NCI-H526 treated with DMSO at 0.1 percent for 48 hours (cell line): ENCODE measurements at places on chromosomes 7 and 10.
A peak's percentile ranks its signal among the peaks of the same experiment; 100 is the strongest.

DNA sequence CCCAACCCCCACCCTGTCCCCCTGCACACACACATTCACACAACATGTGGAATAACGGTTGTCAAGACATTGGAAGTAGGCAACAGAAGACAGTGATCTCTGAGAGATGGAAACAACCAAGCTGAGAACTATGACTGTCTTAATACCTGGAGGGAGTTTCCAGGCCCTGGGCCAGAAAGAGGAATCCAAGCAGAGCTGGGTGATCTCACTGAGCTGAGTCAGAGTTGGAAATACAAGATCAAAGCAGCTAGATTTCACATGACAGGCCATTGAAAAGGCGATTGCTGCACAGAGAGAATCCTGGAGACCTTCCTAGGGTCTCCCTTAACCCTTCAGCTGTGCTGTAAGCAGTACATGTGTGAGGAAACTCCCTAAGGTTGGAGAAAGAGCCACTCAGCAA is 165.8 kb upstream of the PRSS1 start:
- no peak for DNase-seq

- DNase-seq: no peak
Observed at GRCh38 chr10:5818894-5819293, 5.7 kb upstream of the GDI2 start.

DNA sequence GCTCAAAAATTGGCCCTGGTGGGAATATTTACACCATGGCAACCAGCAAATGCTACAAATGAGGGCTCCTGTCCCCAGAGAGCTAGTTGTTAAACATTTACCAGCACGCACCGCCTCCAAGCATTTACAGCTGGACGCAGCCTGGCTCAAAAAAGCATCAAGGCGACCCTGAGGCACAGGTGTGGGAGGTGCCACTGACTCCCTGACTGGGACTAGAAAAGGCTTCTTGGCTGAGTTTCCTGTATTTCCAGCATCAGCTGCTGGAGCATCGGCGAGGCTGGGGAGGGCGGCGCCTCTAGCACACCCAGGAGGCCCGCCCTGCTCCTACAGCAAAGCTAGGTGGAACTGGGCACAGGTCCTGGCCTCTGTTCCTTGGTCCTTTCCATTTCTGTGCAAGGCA is 43.5 kb upstream of the ZRANB1 start:
- no peak for DNase-seq

DNA sequence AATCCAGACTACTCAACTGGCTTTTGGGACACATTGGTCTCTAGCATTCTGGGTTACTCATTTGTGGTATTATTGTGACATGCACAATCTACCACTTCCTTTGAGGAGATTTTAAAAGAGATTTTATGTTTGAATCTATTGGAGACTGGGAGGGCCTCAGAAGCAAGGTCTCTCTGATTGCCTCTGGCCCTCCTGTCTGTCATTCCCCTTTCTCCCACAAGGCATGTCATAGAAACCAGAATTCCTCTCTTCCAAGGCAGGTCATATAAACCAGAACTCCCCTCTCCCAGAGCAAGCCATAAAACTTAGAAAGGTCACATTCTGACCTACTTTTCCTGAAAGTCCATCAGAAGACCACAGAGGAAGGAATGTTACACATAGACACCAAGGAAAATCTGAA is 777.7 kb downstream of the PHTF2 start:
- no peak for DNase-seq

DNA sequence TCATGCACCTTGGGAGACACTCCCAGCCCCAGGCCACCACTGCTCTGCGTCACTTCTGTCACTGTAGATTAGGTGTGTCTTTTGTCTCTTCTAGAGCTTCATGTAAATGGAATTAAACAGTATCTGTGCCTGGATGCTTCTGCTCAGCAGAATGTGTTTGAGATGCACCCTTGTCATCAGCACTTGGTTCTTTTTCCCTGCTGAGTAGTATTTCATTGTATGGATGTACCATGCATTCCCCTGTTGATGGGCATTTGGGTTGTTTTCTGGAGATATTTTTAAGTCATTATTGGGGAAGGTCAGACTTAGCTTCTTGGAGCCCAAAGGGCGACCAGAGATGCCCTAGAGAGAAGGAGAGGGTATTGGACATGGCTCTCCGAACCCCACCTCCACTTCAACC is 124.3 kb upstream of the MACROH2A2 start:
- no peak for DNase-seq

DNA sequence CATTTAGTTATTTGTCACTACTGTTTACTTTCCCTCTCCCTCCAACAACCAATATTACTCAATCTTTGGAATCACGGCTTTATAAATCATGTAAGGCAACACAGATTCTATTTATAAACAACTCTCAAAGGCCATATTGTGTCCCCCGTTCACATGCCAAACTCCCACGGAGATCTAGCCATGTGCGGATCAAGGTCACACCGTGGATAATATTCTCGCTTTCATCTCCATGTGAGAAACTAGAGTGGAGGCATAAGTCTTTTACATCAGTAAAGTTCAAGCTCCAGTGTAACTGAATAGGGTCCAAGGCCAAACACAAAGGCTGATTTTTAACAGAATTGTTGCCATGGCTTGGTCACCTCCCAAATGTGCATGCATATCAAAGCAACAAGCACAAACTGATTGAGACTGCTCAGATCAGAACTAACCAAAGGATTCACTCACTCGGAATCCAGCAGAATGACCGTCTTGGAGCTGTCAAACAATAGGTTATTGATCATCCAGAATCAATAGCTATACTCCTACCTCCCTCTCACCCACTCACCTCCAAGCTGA is 569.5 kb upstream of the LRRN3 start:
- DNase-seq: no peak

- no peak for DNase-seq
Observed at GRCh38 chr10:16809074-16809718, 8.0 kb downstream of the RSU1 start.

DNA sequence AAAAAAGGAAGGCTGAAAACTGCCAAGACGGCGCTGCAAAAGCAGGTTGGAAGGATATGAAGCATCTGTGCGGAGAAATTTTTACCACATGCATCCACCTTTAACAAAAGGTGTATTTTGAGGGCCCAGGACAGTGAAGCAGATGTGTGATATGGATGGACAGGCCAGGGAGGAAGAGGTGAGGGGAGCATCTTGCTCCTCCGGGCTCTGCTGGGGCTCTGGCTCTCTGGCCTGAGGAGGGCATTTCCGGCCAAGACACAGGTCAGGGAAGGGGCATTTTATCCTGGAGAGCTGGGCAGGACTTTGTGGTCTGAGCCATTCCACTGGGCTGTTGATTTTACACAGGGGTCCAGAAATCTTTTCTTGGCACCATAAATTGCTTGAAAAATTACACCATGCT is 175.1 kb downstream of the ZMYND11 start:
- DNase-seq: no peak

GRCh38 chr7:142614116-142614515 is 135.2 kb upstream of the PRSS1 start:
- DNase-seq: no peak

DNA sequence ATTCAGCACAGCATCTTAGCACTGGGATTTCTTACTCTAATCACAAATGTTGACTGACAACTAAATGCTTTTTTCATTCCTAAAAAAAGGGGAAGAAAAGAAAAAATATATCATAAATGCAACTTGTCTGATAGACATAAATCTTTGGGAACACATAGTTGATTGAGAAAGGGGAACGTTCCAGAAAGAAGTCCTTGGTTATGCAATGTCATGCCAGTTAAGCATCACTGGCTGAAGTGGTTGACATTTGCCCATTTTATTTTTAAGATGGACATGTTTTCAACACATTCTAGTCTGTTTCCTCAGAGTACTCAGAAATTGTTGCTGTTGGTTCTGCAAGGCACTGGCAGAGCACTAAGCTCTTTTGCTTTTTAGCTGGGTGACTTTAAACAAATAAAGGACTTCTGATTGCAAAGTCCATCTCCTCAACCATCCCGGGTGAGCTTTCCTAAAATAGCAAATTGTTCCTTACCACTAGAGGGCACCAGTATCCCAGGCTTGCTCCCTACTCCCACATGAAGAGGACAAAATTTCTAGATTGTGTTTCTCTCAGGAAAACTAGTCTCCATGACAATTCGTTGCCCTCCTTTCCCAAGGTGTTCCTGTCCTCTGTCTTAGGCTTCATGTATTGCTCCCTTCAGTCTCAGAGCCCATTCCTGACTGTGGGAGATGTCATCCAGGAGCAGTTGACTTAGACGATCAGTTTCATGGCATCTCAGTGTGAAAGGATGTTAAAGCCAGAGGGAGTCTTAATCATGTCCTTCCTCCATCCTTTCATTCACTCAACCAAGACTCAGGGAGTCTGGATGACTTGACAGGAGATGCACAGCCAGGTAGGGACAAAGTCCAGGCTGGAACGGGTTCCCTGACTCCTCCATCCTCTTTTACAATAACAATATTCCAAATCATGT is 23.9 kb downstream of the OPALIN start:
- peak; percentile 19 for DNase-seq

DNA sequence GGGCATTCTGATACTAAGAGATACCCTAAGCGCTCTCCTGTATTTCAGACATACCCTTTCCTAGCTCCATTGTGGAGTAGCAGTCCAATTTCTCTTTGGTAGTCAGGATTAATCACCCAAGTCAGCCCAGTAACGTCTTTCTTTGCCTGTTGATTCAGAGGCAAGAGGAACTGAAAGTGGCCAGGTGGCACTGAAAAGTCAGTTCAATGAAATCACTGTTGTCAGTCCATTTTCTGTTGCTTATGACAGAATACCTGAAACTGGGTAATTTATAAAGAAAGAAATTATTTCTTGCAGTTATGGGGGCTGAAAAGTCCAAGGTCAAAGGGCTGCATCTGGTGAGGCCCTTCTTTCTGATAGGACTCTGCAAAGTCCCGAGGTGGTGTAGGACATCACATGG is 40.2 kb downstream of the ANKRD61 start:
- no peak for DNase-seq

DNA sequence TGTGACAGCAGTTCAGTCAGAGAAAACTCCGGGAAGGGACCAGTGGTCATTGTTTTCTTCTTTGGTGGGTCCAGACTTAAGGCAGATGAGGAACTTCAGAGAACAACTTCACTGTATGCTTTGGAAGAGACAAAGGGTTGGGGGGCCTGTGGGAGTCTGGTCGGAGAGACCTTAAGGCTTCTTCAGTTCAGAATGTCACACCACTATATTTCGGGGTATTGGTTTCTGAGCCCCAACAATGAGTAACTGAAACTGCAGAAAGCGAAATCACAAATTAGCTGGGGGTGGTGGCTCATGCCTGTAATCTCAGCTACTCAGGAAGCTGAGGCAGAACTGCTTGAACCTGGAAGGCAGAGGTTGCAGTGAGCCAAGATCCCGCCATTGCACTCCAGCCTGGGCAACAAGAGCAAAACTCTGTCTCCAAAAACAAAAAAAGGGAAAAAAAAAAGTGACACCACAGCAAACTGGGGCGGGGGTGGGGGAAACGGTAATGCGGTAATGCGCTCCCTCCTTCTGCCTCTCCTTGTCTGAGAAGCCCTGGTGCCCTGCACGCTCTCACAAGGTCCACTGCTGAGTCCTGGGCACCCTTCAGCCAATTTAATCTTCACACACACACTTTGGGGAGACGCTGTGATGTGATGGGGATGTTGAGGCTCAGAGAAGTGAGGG is 2.2 kb upstream of the ADIRF start:
- no peak for DNase-seq

DNA sequence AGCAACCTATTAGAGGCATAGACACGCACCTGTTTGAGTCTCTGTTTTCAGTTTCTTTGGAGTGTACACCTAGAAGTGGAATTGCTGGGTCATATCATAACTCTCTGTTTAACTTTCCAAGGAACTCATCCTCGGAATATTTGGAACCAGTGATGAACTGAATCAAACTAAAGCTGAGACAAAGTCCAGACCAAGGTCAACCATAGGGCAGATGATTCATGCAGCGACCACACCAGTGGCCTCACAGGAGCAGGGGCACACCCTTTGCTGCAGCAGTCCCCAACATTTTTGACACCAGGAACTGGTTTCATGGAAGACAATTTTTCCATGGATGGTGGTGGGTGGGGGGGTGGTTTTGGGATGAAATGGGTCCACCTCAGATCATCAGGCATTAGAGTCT is 4.9 kb upstream of the OPTN start:
- no peak for DNase-seq

DNA sequence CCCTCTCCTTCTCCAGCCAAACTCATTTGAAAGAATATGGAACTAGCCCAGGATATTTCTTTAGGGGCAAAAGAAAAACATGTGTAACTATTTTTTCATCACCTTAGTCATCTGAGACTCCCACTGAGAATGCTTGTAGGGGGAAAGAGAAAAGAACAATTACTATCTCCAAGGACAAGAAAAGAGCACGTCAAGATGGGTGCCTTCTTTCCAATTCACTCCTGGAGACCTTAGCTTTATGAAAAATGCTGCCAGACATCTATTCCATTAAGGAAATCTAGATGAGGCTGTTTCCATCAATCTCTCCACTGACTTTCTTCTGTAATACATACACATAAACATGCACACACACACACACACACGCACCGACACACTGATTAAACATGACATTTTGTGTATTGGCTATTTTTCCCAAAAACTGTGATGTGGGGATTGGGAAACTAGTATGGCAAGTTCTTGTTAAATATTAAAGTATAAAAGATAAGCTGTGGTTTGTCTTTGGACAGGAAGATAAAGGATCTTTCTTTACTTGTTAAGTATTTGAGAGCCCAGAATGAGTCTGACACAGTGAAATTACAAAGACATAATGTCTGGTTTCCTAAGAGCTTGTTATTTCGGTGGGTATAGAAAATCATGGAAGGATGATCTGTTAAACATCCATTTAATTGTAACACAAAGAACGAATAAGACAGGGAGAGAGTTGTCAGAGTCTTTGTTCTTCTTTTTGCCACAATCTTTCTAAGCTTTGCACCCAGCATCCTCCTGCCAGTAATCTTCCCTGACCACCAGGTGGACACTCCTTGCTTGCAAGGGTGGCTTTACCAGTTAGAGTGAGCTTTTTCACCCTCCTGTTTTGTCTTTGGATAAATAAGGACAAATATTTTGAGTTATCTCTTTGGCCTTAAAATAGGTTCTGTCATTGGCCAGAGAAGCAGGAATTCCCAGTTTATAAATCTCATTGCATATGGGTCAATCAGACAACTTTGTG is 177.3 kb upstream of the TMEM72 start:
- DNase-seq: no peak
